SIG-M5 (cell line): ENCODE measurements at places on chromosomes 7 and 10.

- DNase-seq, result no peak
Observed at GRCh38 chr7:135712796-135713195, 15.2 kb downstream of the SLC13A4 start.

GRCh38 chr7:118286131-118286530 is 61.6 kb downstream of the ANKRD7 start:
- no peak for DNase-seq

GRCh38 chr7:138658889-138659288 is 42.3 kb downstream of the SVOPL start:
- DNase-seq, result no peak

GRCh38 chr7:128172963-128173362 is 68.1 kb upstream of the LEP start:
- DNase-seq, result no peak

DNA sequence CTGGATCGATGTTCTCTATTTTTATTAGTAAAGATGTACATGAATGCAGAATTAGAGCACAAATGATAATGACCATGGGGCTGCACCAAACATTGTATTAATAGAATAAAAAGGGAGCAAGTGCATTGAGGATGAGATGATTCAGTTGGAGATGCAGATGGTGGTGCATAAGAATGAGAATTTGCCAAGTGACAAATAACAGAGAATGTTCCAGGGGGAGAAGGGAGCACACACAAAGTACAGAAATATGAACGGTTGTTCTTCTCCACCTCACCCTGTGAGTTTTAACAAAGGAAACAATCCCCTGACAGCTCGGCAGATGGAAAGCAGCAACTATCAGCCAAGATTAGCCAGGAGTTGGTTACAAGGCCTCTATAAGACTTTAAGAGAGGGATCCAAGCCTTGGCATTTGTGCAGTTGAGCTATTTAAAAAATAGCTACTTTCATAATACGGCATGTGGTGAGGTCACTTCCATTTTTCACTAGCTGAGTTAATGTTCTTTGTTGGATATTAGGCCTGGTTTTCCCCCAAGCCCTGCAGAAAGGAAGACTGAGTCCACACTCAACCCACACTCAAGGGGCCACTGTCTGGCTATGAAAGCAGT is 462.5 kb downstream of the TNS3 start:
- no peak for DNase-seq

DNA sequence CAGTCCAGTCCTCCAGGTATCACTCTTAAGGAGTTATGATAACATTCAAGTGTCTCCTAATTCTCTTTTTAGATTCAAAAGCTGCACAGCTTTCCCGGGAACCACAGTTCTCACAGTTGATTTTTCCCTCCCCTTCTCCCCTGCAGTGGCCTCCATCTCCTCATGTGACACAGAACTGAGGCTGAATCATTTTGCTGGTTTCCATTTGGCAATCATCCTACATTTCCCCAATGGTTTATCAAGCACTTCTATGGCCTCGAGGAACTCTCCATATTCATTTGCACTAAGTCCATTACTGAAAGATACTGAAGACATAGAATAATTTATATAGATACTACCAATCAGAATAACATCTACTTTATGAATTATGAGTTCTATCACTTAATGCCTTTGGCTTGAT is 484.9 kb downstream of the GPAM start:
- no peak for DNase-seq

GRCh38 chr10:17659365-17659764 is 15.4 kb downstream of the STAM start:
- no peak for DNase-seq

DNA sequence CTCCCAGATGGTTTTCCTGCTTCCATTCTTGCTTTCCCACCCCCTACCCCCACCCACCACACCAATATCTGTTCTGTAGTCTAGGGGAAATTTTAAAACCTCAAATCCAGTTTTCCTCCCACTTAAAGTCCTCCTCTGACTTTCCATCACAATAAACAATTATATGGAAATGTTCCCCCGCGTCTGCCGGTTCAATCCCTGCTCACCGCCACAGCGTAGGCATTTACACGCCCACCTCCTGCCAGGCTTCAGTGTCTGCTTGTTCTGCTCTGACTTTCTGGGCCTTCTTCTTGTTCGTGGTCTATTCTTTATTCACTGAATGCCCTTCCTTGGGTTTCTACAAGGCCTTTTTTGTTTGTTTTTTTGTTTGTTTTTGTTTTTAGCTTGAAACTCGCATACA is 633.0 kb upstream of the MKI67 start:
- no peak for DNase-seq

GRCh38 chr7:50207686-50208255 is 96.7 kb upstream of the IKZF1 start:
- DNase-seq, result no peak

DNA sequence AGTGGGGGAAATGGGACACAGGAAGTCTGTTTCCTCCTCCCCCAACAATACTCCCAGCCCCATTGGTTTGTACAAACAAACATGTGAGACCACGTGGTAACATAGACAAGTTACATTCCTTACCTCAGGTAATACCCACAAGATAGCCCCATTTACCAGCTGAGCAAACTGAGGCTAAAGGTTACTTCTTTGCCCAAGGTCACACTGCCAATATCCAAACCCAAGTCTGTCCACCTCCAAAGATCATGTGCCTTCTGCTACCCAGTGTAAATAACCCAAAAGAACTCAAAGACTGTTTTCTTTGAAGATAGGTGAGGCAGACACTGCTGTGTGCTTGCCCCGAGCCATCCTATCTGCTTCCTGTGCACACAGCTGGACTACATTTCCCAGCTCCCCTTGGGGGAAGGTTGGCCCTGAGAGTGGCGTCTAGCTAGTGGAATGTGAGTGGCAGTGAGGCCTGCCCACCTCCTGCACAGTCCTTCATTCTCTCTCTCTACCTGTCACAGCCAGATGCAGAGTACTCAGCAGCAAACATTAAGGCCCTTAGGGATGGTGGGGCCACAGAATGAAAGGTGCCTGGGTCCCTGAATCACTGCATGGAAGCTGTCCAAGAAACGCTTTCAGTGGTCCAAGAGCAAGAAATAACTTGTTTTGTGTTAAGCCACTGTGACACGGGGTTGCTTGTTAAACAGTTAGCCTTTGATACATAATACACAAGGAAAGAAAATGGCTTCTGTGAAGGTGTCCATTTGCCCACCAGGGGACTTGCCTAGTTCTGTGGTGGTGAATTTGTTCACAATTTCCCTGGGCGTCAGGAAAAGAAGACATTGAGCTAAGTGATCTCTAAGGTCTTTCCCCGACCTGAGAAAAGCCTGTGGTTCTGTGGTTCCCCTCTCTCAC is 257.7 kb upstream of the NFE2L3 start:
- DNase-seq, result no peak

- DNase-seq, result no peak
Observed at GRCh38 chr7:55075464-55076021, 56.7 kb downstream of the EGFR start.

DNA sequence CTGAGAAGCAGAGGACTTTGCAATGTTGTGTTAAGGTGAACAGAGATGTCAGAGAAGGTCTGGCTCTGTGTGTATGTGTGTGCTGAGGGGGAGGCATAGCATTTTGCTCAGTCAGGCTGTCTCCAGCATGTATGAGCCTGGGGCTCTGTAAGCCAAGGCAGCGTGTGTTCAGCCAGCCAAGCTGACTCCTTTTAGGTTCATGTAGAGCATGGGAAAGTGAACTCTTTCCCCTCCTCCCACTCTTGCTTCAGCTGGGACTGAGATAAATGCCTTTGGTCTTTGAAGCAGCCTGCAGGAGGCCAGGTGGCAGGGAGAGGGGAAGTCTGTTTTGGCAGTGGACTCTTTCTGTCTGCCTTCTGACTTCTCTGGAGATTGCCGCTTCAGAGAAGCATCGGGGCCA is 3.8 kb downstream of the SFXN2 start:
- DNase-seq, result no peak

GRCh38 chr10:31774299-31774900 is 154.2 kb downstream of the ARHGAP12 start:
- no peak for DNase-seq

- no peak for DNase-seq
Observed at GRCh38 chr10:944034-944831, 12.7 kb upstream of the LARP4B start.

- peak; percentile 59 for DNase-seq
Observed at GRCh38 chr10:43396928-43397624, 11.9 kb downstream of the HNRNPF start.

DNA sequence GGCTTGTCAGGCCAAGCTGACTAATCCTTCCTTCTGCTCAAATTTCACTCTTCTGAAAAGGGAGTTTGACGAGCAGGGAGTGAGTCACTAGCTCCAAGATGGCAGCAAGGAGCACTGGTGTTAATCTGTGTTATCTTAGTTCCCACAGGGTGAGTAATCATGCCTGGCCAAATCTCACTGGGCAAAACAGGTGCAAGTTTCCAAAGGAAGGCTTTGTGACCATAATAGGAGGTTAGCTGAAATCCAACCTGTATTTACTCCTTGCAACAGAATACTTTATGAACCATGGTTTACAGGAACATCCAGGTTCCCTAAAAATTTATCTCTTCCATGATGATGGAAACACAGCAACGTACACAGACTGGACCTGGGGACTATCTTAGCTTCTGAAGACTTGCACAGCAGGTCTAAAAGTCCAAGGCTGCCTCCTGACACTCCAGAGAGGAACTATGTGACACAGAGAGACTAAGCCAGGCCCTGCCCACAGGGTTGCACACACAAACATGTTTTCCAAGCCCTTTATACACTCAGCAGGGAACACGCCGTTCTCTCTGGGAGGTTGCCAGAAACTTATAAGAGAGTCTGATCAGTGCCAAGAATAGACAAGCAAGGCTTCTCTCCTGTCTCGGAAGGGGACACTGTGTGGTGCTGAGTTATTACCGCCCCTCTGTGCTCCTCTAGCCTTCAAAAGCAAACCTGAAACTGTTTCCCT is 46.3 kb downstream of the PDK4 start:
- DNase-seq, result no peak

GRCh38 chr7:150830937-150831336 is 21.4 kb upstream of the AOC1 start:
- no peak for DNase-seq

- DNase-seq, result no peak
Observed at GRCh38 chr10:115989621-115990020, 283.4 kb downstream of the GFRA1 start.

DNA sequence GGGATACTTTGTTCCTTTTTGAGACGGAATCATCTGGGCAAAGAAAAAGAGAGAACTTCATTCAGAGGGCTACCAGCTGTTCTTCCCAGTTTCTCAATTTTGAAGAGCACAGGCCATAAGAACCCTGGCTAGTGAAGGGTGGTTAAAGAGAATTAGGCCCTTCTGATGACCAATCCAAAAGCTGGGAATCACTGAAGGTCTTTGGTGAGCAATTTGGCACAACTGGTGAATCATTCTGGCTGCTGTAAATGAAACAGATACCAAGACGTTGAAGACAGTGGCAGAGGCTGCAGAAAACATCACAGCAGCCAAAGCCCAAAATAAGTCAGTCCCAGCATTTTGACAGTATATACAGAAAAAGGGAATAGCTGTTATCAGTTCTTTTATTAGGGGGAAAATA is 5.1 kb downstream of the RAPGEF5 start:
- DNase-seq, result no peak

- DNase-seq, result no peak
Observed at GRCh38 chr10:57849691-57850357, 417.9 kb downstream of the IPMK start.

DNA sequence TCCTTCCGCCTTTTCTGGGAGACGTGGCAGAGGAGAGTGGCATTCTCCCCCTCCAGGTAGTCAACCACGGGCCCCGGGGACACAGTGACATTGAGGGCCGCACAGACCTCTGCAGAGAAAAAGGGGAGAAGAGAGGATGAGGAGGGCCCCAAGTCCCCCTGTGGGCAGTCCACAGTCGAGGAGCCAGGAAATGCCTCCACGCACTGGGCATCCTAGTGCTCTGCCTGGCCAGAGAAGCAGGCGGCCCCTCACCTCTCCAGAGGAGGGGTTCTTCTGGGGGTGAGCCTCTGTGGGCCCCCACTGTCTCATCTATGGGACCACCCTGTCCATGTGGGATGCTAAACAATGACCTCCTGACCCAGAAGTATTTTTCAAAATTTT is 7.4 kb downstream of the VSTM4 start:
- no peak for DNase-seq

GRCh38 chr10:117805139-117805538 is 241.6 kb downstream of the RAB11FIP2 start:
- DNase-seq, result no peak

DNA sequence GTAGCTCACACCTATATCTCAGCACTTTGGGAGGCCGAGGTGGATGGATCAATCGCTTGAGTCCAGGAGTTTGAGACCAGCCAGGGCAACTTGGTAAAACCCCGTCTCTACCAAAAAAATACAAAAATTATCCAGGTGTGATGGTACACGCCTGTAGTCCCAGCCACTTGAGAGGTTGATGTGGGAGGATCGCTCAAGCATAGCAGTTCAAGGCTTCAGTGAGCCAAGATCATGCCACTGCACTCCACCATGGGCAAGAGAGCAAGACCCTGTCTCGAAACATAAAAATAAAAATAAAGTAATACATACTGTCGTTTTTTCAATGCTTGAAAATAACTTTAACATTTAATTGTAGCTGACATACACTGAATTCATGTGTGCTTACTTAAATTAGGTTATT is 57.3 kb downstream of the REEP3 start:
- DNase-seq, result no peak

GRCh38 chr10:66714741-66715140 is 211.1 kb upstream of the LRRTM3 start:
- DNase-seq, result no peak

GRCh38 chr7:98284335-98285036 is 3.0 kb downstream of the BRI3 start:
- DNase-seq, result no peak

GRCh38 chr7:158492367-158492764 is 95.3 kb downstream of the PTPRN2 start:
- DNase-seq, result no peak

- DNase-seq, result no peak
Observed at GRCh38 chr10:87849001-87849400, 14.3 kb downstream of the KLLN start.

GRCh38 chr10:112689327-112690072 is 242.5 kb downstream of the VTI1A start:
- DNase-seq, result no peak

DNA sequence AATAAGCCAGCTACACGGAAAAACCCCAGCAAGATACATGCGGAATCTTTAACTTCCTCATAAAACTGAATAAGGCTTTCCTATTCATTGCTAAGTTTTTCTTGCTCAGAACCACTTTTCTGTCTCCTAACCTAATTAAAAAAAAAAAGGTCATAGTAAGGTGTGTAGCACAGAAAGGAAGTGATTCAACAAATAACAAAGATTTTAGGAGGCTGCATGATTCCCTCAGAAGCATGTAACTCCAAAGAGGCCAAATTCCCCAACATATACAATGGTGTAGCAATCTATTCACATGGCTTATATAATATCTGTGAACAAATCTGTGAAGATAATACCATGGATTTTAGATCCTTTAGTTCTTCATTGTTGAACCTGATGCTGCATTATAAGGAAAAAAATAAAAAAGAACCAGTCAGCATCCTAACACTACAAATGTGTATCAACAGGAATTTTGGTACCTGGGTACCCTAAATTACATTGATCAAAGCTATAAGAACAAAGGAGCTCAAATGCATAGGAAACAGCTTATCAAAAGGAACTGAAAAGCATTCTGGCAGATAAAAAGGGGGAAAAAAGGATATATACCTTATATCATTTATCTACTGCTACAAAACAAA is 63.8 kb downstream of the IMMP2L start:
- DNase-seq, result no peak
